ENCODE measurements at places on chromosomes 2 and 18. TPM values are rescaled to one million over a fixed set of nuclear protein-coding genes. Genes with fewer than 3 reads are reported as not detected.

Gene ASB18
- not detected for polyA plus RNA-seq

Gene TRPM8
- polyA plus RNA-seq: not detected

Gene EMX1
- not detected for polyA plus RNA-seq

Gene ALLC
- 2.8 TPM for polyA plus RNA-seq

Gene ACVR1C
- 4.8 TPM for polyA plus RNA-seq

Gene CNDP1
- polyA plus RNA-seq: not detected

Gene RAB3GAP1
- polyA plus RNA-seq: 39.7 TPM

Gene LAMA3
- polyA plus RNA-seq: 1.6 TPM

Gene POU3F3
- 0.03 TPM for polyA plus RNA-seq

Gene OBSL1
- polyA plus RNA-seq: 408 TPM

Gene CTLA4
- polyA plus RNA-seq: 0.03 TPM

Gene CCDC88A
- 84.9 TPM for polyA plus RNA-seq

Gene REG3A
- polyA plus RNA-seq: 0.88 TPM

Gene SIGLEC15
- 0.09 TPM for polyA plus RNA-seq

Gene PRR30
- not detected for polyA plus RNA-seq

Gene SIX3
- not detected for polyA plus RNA-seq

Gene CCDC102B
- 6.0 TPM for polyA plus RNA-seq

Gene LIMS3
- polyA plus RNA-seq: 5.4 TPM

Gene KCTD18
- 16.0 TPM for polyA plus RNA-seq

Gene CNTNAP5
- not detected for polyA plus RNA-seq

Gene CCDC141
- 0.48 TPM for polyA plus RNA-seq

Gene MBD5
- 26.4 TPM for polyA plus RNA-seq

Gene DPYSL5
- 1.0 TPM for polyA plus RNA-seq

Gene WIPF1
- 13.5 TPM for polyA plus RNA-seq

Gene ST8SIA3
- polyA plus RNA-seq: 21.1 TPM

Gene MLPH
- 3.6 TPM for polyA plus RNA-seq

Gene RESP18
- polyA plus RNA-seq: not detected

Gene SERPINB11
- polyA plus RNA-seq: 0.07 TPM

Gene FTCDNL1
- polyA plus RNA-seq: 2.6 TPM

Gene CTDP1
- 23.9 TPM for polyA plus RNA-seq

Gene HMSD
- not detected for polyA plus RNA-seq

Gene GREB1L
- 1.6 TPM for polyA plus RNA-seq

Gene ZSWIM2
- polyA plus RNA-seq: not detected

Gene PROKR1
- polyA plus RNA-seq: 0.17 TPM

Gene FHOD3
- polyA plus RNA-seq: 68.7 TPM

Gene MYO1B
- 18.0 TPM for polyA plus RNA-seq

Gene SOX11
- polyA plus RNA-seq: not detected

Gene PLB1
- 4.1 TPM for polyA plus RNA-seq

Gene ONECUT2
- 0.08 TPM for polyA plus RNA-seq

Gene LYG2
- not detected for polyA plus RNA-seq

Gene PLGLB1
- polyA plus RNA-seq: 16.4 TPM

Gene SNORC
- polyA plus RNA-seq: 3.1 TPM

Gene AQP4
- 0.08 TPM for polyA plus RNA-seq
